Right atrium auricular region (tissue), 2 donors: ENCODE measurements at places on chromosomes 3 and 15. TPM values are rescaled to one million over a fixed set of nuclear protein-coding genes. Genes with fewer than 3 reads are reported as not detected.
A peak's percentile ranks its signal among the peaks of the same experiment; 100 is the strongest.

OXTR gene
- 0.52 TPM for total RNA-seq

DNA sequence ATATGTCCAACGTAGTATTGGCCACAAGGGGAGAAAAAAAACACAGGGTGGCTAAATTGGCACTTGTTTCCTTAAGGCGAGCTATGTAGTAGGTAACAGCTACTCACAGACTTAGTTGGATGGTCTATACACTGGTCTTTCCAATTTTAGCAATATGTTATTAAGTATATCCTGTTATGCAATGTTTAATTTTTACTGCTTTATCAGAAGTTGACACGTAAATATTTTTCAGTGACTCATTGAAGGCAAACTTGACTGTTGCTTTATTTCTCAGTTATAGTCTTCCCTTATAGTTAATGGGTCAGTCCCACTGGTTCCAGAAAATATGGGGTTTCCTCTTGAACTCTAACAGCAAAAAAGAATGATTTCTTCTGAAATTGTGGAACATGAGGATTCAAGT lies 46.5 kb downstream of the ADPGK start:
- DNase-seq: no peak
- H3K36me3 ChIP-seq: peaks cover 41% of the 10 kb centered on the region
- H3K4me1 ChIP-seq: no peaks in the 10 kb centered on the region

- no peaks in the 10 kb centered on the region for H3K36me3 ChIP-seq
- H3K27ac ChIP-seq: no peak overlapping the region
- no peak for DNase-seq
- no peaks in the 10 kb centered on the region for H3K4me1 ChIP-seq
These were observed 27.9 kb upstream of the IL1RAP start for GRCh38 chr3:190485830-190486532.

DNA sequence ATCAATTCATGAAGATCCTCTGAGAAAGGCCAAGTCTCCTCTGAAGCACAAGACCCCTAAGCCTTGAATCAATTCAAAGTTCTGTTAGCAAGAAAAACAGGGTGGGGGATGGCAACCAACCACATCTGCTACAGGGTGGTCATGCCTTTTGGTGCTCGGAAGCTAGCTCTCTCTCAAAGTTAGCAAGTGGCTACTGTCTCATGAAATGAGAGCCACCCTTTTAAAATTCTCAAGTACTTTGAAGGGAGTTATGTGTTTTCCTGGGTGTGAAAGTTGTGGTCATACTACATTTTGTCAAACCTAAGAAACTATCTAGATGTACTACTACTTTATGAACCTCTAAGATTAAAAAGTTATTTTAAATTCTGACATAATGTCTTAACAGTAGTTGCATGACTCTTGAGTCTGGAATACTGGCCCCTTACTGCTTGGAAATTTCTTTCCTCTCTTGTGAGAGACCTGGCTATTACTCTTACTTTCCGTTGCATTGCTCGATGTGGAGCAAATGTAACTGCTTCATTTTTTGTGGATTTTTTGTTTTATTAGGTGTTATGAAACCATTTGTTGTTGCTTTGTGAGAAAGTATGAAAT lies 116.1 kb downstream of the CHST2 start:
- H3K36me3 ChIP-seq: no peaks in the 10 kb centered on the region
- no peak overlapping the region for H3K4me3 ChIP-seq
- no peaks in the 10 kb centered on the region for H3K4me1 ChIP-seq
- no peak overlapping the region for H3K27ac ChIP-seq
- no peaks in the 10 kb centered on the region for H3K27me3 ChIP-seq

GRCh38 chr15:58244536-58244935 lies 106.4 kb downstream of the AQP9 start:
- H3K27me3 ChIP-seq: no peaks in the 10 kb centered on the region
- H3K27ac ChIP-seq: peak overlapping the region; percentile 96
- no peak for DNase-seq
- H3K4me1 ChIP-seq: peaks cover 34% of the 10 kb centered on the region

- H3K4me3 ChIP-seq: no peak overlapping the region
- no peaks in the 10 kb centered on the region for H3K36me3 ChIP-seq
- no peak overlapping the region for H3K27ac ChIP-seq
- no peaks in the 10 kb centered on the region for H3K27me3 ChIP-seq
These were observed 271.6 kb downstream of the UBE2E2 start for GRCh38 chr3:23474580-23475357.

DNA sequence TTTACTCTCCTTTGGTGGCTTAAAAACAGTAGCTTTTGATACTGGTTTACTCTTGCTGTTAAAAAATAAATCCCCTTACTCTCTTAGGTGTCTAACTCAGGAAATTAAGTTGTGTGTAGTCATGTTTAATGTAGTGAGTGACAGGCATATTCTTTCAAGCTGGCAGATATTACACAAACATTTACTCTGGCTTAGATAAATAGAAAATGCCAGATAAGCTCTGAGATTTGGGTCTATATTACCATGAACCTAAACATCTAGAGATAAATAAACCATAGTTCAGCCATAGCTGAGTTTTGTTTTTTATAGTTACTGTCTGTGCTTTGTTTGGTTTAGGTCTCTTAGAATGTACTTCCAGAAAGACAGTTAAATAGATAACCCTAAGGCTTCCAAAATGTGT lies 2.4 kb downstream of the SEMA6D start:
- no peaks in the 10 kb centered on the region for H3K36me3 ChIP-seq
- H3K27ac ChIP-seq: peak overlapping the region; percentile 96
- peaks cover 62% of the 10 kb centered on the region for H3K4me1 ChIP-seq
- H3K4me3 ChIP-seq: peak overlapping the region; percentile 78

DNAH1 gene
- total RNA-seq: 2.5 TPM

DNA sequence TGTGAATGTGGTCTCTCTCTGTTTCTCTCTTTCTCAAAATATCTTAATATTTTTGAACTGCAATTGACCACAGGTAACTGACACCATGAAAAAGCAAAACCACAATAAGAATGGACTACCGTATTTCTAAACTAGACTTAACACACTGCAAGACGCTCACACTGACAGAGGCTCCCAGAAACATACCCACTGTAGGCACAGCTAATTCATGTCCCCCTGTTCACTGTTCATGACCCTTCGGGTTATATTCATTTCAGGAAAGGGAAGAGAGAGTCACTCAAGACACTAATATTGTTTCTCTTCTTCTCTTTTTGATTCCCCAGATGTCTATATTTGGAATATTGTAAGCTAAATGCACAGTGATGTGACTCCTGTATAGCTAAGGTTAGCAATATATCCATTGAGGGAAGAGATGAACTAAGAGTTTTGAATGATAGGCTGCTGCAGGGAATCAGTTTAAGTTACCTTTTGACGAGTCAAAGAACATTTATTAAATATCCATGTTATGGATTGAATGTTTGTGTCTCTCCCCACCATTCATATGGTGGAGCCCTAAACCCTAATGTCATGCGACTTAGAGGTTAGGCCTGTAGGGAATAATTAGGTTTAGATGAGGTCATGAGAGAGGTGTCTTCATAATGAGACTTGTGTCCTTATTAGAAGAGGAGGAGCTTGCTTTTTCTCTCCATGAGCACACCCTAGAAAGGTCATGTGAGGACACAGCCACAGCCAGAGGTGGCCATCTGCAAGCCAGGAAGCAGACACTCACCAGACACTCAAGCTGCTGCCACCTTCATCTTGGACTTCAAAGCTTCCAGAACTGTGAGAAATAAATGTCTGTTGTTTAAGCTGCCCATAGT lies 216.6 kb upstream of the GRM7 start:
- no peak for DNase-seq
- no peaks in the 10 kb centered on the region for H3K4me1 ChIP-seq
- H3K36me3 ChIP-seq: no peaks in the 10 kb centered on the region
- no peaks in the 10 kb centered on the region for H3K27me3 ChIP-seq
- H3K27ac ChIP-seq: no peak overlapping the region

GRCh38 chr3:7280318-7280717 lies 419.4 kb downstream of the GRM7 start:
- H3K27me3 ChIP-seq: no peaks in the 10 kb centered on the region
- no peaks in the 10 kb centered on the region for H3K36me3 ChIP-seq
- no peak overlapping the region for H3K27ac ChIP-seq
- no peak overlapping the region for H3K4me3 ChIP-seq
- DNase-seq: no peak

DNA sequence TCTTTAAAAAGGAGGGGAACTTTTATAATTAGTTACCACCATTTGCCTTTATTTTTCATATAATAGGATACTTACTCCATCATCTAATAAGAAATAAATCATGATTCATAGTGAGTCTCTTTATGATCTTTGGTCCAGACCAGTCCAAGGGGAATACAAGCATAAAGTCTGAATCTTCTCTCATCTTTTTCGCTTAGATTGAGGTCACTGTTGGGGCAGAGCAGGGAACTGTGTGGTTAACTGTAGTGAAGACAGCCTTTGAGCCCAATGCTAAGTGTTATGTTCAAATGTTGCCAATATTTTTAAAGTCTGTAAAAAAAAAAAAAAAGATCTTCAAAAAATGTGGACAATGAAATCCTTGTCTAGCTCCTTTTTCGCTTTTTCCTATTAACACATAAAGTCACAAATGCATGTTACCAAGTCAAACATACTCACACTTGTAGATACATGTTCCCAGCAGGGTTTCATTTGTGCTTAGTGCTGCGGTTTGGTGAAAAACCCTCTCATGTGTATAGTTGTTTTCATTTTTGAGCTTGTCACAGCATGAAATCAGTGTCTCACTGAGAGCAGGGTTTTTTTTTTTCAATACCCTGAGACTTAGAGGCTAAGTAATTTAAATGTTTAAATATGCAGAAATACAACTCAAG lies 72.1 kb downstream of the EPHA3 start:
- H3K27me3 ChIP-seq: no peaks in the 10 kb centered on the region
- H3K4me1 ChIP-seq: no peaks in the 10 kb centered on the region
- H3K27ac ChIP-seq: no peak overlapping the region
- H3K36me3 ChIP-seq: no peaks in the 10 kb centered on the region
- DNase-seq: no peak

DNA sequence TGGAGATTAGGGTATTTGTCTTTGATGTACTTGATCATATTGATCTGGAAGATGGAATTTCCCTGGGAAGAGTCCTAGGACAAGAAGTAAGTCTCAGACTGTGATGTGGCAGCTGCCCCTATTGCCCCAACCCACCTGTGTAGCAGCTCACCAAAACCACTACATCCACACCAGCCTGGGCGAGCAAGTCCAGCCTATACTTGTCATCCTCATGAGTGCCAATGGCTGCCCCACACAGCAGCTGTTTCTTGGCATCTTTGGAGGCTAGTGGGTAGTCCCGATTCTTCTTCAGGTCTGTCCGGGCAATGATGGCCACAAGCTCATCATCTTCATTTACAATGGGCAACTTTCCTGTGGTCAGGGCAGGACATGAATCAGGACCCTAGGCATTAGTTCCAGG lies 2.7 kb downstream of the IMPDH2 start:
- no peak for DNase-seq
- H3K4me1 ChIP-seq: no peaks in the 10 kb centered on the region
- H3K27ac ChIP-seq: no peak overlapping the region
- no peak overlapping the region for H3K4me3 ChIP-seq
- H3K27me3 ChIP-seq: no peaks in the 10 kb centered on the region

MDFIC2 gene
- not detected for total RNA-seq

DNA sequence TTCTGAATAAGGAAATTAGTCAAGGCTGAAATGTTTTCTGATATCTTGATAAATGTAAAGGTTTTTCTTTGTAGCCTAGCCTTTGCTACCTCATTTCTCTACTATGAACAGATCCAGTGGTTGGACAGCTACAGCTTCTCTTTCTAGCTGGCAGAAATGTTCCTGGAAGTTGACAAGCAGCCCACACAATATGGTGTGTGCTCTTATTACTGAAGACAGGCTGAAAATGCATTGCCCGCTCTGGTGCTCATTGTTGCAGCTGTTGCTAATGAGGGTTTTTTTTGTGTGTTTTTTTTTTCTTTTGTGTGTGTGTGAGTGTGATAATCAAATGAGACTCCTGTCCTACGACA lies 844.3 kb upstream of the SEMA6D start:
- no peaks in the 10 kb centered on the region for H3K36me3 ChIP-seq
- DNase-seq: no peak
- H3K4me3 ChIP-seq: no peak overlapping the region

GRCh38 chr3:126021224-126021623 lies 52.2 kb downstream of the ROPN1B start:
- H3K27me3 ChIP-seq: no peaks in the 10 kb centered on the region
- peaks cover 12% of the 10 kb centered on the region for H3K36me3 ChIP-seq
- no peak for DNase-seq
- no peaks in the 10 kb centered on the region for H3K4me1 ChIP-seq

GRCh38 chr15:70437882-70438451 lies 325.4 kb downstream of the UACA start:
- H3K4me1 ChIP-seq: peaks cover 25% of the 10 kb centered on the region
- H3K27ac ChIP-seq: no peak overlapping the region
- no peak overlapping the region for H3K4me3 ChIP-seq
- DNase-seq: no peak
- no peaks in the 10 kb centered on the region for H3K27me3 ChIP-seq
- H3K36me3 ChIP-seq: no peaks in the 10 kb centered on the region

PDCD7 gene
- 13.3 TPM for total RNA-seq

DNA sequence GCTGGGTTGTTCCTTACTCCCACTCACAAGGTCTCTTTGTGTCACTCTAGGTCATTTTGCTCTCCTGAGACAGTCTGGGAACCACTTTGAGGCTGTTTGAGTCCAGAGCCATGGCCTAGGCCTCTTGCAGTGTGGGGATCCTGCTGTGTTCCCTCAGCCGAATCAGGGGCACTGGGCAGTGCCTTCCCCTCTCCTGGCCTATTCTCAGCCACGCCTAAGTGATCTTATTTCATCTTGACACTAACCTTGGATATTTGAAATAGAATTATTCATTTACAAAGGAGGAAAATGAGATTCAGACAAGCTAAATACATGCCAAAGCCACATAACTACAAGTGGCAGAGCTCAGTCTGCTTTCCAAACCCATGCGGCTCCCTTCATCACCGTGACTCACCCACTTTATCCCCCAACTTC lies 557.2 kb upstream of the TBL1XR1 start:
- no peaks in the 10 kb centered on the region for H3K36me3 ChIP-seq
- DNase-seq: no peak
- no peak overlapping the region for H3K4me3 ChIP-seq
- no peaks in the 10 kb centered on the region for H3K27me3 ChIP-seq
- peak overlapping the region; percentile 84 for H3K27ac ChIP-seq
- H3K4me1 ChIP-seq: no peaks in the 10 kb centered on the region

- H3K36me3 ChIP-seq: peaks cover 36% of the 10 kb centered on the region
- no peak overlapping the region for H3K27ac ChIP-seq
- no peak for DNase-seq
- H3K4me1 ChIP-seq: no peaks in the 10 kb centered on the region
- no peak overlapping the region for H3K4me3 ChIP-seq
These were observed 136.9 kb downstream of the PDE8A start for GRCh38 chr15:85118581-85118980.

CHST14 gene
- 13.2 TPM for total RNA-seq

GMPS gene
- 22.9 TPM for total RNA-seq

- no peaks in the 10 kb centered on the region for H3K36me3 ChIP-seq
- H3K27me3 ChIP-seq: no peaks in the 10 kb centered on the region
- no peak overlapping the region for H3K4me3 ChIP-seq
- no peak for DNase-seq
These were observed 53.8 kb upstream of the CADM2 start for GRCh38 chr3:84904816-84905555.

DNA sequence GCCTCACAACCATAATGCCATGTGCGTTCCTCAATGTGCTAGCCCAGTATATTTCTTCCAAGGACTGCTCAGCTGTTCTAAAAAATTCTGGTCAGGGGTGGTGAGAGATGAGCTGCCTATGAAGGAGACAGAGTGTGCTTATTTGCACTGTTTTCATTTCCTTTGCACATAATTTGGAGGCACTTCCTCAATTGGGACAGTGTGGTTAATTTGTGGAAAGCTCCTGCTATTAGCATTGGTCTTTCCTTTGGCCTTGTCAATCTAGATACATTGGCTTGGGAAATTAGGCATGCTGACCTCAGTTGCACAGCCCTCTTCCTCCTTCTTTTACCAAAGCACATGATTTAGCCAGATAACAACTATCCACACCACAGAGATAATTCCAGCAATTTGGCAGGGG lies 9.4 kb downstream of the FAM81A start:
- H3K27ac ChIP-seq: no peak overlapping the region
- no peaks in the 10 kb centered on the region for H3K36me3 ChIP-seq
- DNase-seq: no peak
- no peaks in the 10 kb centered on the region for H3K4me1 ChIP-seq
- H3K27me3 ChIP-seq: no peaks in the 10 kb centered on the region
